M059J (cell line): ENCODE measurements at places on chromosomes 11 and 22. TPM values are rescaled to one million over a fixed set of nuclear protein-coding genes. Genes with fewer than 3 reads are reported as not detected.
A peak's percentile ranks its signal among the peaks of the same experiment; 100 is the strongest.

Gene MS4A6A
- not detected in 2 replicates for total RNA-seq

Gene PGA5
- total RNA-seq: not detected in 2 replicates

GRCh38 chr22:21761086-21761485 is 25.5 kb upstream of the YPEL1 start:
- peak; percentile 39 for DNase-seq

- peak; percentile 12 for DNase-seq
Measured at GRCh38 chr11:119236891-119237290, 30.8 kb downstream of the CBL start.

DNA sequence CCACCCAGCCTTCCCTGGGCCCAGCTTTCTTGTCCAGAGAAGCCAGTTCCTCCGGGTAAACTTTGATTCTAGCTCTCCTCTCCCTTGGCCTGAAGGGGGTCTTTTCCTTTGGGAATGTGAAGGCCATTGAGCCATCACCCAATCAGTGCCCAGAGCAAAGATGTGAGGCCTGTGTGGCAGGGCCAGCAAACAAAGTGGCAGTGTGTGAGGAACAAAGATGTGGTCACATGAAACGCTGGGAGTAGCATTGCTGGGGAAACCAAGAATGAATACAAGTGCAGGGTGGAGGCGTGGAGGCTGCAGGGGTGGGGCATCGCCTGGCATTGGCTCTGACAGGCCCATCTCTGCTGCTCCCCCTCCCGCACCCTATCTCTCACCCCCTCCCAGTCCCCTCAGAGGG is 91.9 kb upstream of the BID start:
- no peak for DNase-seq

Gene ANKRD49
- 11.4 and 20.2 TPM in 2 replicates for total RNA-seq
